ENCODE measurements at places on chromosomes 4 and X.

DNA sequence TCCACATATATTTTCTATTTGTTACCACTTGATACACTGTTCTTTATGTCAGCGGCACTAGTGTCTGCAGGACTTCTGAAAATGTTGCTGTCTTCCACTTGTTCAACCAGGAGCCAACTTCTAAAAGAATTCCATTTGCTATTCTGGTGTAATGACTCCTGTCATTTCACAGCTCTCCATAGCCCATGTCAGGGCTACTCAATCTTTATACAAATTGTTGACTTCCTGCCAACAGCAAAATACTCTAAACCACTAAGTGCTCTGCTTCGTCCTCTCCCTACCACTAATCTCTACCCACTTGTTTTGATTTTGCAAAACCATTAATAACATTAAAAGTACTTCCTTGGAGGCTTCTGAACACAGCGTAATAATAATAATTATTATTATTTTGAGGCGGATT is 7.2 kb downstream of the CTSO start:
- DNase-seq = no peak

GRCh38 chrX:49269767-49270248 is at the start of gene PPP1R3F:
TSS of gene PPP1R3F (plus strand) at chrX:49269793. CDS start at chrX:49269870, 77 bp downstream.
- no peak for DNase-seq

GRCh38 chrX:77925764-77926163 is 15.3 kb downstream of the ATP7A start:
- DNase-seq = no peak

DNA sequence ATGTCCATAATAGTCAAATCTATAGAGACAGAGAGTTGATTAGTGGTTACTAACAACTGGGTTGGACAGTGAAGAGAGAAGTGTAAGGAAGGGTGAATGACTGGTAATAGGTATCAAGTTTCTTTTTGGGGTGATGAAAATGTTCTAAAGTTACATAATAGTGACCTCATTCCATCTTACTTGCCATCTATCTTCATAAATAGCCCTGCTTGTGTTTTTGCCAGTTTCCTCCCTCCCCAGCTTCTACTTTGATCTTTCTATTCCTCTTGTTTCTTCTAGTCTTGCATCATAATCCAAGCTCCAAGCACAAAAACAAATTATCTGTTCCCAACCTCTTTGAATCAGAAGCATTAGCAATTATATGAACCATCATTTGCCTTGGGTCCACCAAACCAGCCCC is 40.2 kb upstream of the TET2 start:
- DNase-seq = no peak

GRCh38 chr4:145315811-145316225 is 135.4 kb upstream of the OTUD4 start:
- DNase-seq = no peak

Measured in D721Med (cell line).